MV-4-11 (cell line): ENCODE measurements at places on chromosomes 13 and 19.

- DNase-seq, result no peak
These were observed 802 bp upstream of the FREM2 start for GRCh38 chr13:38685974-38686576.

- no peak for DNase-seq
These were observed 38.8 kb downstream of the TDRD3 start for GRCh38 chr13:60435762-60436374.

DNA sequence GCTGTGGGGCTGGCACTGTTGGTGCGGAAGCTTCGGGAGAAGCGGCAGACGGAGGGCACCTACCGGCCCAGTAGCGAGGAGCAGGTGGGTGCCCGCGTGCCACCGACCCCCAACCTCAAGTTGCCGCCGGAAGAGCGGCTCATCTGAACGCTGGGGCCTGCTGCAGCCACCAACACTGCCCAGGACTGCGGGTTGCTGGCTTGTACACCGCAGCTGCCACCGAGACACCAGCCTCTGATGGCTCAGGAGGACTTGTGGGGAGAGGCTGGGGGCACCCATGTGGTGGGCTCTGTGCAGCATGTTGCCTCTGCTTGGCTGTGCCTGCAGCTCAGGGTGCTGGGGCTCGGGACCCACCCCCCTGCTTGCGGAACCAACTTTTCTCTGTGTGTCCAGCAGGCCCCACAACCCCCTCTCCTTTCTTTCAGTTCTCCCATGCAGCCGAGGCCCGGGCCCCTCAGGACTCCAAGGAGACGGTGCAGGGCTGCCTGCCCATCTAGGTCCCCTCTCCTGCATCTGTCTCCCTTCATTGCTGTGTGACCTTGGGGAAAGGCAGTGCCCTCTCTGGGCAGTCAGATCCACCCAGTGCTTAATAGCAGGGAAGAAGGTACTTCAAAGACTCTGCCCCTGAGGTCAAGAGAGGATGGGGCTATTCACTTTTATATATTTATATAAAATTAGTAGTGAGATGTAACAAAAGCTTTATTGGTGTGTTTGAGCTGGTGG lies 2.6 kb downstream of the CRB3 start:
- DNase-seq, result no peak

- DNase-seq, result peak; percentile 33
These were observed 6.9 kb downstream of the GYS1 start for GRCh38 chr19:48986211-48986610.

DNA sequence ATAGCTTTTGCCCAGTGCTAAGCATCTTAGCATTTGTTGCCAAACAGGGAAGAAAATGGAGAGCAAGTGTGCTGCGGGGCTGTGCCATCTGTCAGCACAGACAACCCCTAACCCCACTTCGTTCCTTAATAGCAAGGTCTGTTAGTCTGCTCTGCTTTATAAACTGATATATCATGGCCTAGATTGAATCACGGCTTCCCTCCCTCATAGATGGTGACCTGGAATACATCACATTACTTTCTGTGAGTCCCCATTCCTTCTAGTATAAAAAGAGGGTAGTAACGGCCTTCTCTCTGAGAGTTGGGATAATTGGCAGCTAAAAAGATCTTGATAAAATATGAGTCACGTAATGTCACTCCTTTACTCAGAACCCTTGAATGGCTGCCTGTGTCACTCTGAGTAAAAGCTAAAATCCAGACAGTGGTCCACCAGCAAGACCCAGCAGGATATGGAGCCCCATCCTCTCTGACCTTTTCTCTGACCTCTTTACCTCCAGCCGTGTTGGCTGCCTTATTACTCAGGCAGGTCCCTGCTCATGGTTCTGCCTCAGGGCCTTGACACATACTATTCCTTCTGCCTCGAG lies 151.7 kb downstream of the DLEU7 start:
- no peak for DNase-seq

DNA sequence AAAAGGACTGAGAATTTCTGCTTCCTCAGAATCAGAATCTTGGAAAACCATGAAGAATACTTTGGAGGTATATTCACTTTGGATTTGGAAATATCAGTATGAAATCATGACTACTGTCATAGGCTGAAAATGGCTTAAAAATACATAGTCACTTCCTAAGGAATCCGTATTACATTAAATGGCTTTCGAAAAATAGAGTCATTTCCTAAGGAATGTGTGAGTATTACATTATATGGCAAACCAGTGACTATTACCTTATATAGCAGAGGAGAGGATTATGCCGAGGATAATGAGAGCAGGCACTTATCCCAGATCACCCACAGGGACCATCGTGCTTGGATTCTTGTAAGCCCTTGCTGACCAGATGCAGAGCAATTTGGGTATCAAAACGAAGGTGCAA lies 1471.8 kb downstream of the EFNB2 start:
- DNase-seq, result no peak

GRCh38 chr19:11111771-11112144 lies 22.5 kb downstream of the LDLR start:
- DNase-seq, result no peak

- DNase-seq, result no peak
These were observed 21.4 kb downstream of the CCDC70 start for GRCh38 chr13:51883226-51883600.
